ENCODE measurements at places on chromosomes 1 and 21.

GRCh38 chr1:226276077-226276682 is 32.8 kb downstream of the LIN9 start:
- DNase-seq = no peak

DNA sequence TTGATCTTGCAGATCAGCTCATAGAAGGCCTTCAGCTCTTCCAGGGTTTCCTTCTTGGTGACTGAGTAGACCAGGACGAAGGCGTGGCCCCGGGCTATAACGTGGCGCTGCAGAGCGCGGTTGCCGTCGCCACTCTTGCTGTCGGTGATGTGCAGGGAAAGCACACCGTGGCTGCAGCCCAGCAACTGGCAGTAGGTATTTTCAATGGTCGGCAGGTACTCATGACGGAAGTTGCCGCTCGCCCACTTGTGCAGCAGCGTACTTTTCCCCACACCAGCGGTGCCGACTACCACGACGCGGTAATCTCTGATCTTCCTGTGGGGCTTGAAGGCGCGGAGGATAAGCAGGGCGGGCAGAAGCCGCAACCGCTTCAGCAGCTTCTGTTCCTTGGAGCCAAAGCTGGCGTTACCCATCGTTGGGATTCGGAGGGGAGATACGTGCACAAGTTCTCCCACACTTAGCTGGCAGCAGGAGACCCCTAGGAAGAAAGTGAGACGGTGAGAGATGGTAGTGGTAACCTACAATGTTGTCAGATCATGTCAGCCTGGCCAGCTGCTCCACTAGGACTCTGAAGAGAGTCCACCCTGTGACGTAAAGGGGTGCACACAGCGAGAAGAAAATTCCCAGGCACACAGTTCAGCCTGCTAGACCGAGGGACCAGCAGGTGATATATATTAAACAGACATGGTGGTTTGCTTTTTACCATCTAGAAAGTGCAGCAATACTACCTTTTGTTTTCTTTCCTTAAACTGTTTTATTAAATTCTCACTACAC is 3.4 kb downstream of the DIRAS3 start:
- peak; percentile 13 for DNase-seq

- DNase-seq = peak; percentile 100
Measured at GRCh38 chr1:27111626-27112573, 43.0 kb downstream of the SLC9A1 start.

GRCh38 chr1:46084553-46085451 is 47.6 kb downstream of the PIK3R3 start:
- peak; percentile 26 for DNase-seq
